ENCODE measurements at places on chromosomes 1 and 21.

DNA sequence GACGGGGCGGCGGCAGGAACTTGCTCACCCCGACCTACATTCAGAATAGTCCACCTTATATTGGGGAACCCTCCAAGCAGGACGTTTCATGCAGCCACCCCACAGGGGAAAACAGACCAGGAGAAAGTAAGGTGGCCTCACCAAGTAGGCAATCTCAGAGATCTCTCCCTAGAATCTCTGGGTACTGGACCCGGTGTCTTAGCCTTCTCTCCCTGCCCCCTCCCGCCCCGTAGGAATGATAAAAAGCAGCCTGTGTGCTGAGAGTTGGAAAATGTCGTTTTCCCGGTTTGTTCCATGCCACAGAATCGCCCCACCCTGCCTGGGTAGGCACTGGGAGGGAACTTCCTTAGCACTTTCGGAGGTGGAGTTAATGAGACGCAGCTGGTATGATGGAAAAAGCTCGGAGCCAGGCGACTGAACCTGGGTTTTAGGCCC lies 789 bp upstream of the PTPN14 start:
- no peak for DNase-seq

DNA sequence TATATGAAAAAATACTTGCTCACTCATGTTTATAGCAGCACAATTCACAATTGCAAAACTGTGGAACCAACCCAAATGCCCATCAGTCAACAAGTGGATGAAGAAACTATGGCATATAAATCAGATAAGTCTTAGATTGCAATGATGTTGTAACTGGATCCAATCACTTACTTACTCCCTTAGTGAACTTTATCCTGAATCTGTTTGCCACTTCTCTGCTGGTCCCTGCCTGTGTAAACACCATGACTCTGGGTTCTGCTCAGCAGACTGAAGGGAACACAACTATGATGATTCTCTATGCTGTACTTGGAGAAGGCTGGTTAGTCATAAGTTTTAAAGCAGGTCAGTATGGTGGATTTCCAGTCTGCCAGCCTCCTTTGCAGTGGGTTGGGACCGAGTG lies 391.2 kb downstream of the RWDD3 start:
- no peak for DNase-seq

- no peak for DNase-seq
These were observed 108.0 kb downstream of the HMGB4 start for GRCh38 chr1:33971913-33972312.

GRCh38 chr21:28516021-28516420 lies 476.7 kb downstream of the LTN1 start:
- DNase-seq, result no peak

DNA sequence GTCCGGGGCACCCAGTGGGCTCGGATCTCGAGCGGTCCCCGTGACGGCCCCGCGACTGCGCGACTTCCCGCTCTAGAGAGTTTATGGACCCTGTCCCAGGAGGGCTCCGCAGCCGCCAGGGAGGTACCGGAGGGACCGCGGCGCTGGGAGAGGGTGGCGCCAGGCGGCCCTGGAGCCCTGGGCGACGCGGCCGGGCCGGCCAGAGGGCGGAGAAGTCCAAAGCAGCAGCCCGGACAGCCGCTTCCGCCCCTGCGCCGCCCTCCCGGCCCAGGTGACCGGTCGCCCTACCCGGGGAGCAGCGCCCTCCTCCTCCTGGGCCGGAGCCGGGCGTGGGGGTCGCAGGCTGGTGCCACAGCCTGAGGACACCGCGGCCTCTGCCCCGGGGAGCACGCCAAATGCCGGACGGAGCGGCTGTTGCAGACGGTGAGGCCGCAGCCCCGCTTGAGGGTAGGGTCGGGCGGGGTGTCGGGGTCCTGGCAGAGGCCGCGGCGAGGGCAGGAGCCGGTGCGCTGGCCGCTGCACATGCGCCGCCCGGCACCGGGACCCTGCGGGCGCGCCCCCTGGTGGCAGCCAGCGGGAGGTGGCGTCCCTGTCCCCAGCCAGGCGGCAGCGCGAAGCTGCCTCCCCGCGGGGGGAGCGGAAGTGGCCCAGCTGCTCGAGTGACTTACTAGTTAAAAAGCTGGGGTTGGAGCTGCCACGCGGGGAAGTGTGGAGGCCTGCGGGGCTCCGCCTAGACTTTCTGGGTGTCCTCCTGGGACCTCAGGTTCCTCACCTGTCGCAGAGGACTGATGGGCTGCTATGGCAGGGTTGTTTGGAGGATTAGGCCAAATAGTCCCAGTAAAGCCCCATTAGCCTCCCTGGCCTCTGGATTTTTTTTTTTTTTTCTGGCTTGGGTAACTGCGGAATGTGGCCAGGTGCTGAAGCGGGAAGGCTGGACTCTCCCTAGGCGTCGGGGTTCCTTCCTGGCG lies 20.9 kb upstream of the ZNF678 start:
- peak; percentile 89 for DNase-seq

GRCh38 chr1:53368314-53369033 lies 40.6 kb upstream of the LRP8 start:
- DNase-seq, result no peak

- no peak for DNase-seq
These were observed 198.3 kb downstream of the OLFM3 start for GRCh38 chr1:101798417-101798816.

DNA sequence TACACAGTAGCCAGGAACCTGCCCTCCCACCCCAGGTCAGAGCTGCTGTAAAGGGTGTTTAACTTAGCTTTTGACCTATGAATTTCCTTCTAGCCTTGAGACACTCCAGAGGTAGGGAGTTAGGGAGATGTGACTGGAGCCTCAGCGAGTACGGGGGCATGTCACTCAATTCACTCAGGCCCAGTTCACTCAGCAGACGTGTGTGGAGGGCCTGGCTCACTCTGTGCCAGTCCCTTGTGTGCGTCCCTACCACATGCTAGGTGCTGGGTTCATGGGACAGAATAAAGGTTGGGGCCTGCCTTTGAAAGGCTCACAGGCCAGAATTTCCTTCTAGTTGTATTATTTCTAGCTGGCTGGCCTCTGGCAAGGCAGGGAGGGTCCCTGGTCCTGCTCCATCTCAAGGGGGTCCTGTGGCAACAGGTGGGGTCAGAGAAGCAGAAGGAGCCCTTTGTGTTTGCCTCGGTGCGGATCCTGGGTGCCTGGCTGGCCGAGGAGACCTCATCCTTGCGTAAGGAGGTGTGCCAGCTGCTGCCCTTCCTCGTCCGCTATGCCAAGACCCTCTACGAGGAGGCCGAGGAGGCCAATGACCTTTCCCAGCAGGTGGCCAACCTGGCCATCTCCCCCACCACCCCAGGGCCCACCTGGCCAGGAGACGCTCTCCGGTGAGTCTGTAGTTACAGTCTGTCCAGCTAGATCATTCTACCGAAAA lies 4.5 kb downstream of the NCDN start:
- DNase-seq, result no peak

- no peak for DNase-seq
These were observed 65.3 kb upstream of the PAX7 start for GRCh38 chr1:18565321-18565720.

DNA sequence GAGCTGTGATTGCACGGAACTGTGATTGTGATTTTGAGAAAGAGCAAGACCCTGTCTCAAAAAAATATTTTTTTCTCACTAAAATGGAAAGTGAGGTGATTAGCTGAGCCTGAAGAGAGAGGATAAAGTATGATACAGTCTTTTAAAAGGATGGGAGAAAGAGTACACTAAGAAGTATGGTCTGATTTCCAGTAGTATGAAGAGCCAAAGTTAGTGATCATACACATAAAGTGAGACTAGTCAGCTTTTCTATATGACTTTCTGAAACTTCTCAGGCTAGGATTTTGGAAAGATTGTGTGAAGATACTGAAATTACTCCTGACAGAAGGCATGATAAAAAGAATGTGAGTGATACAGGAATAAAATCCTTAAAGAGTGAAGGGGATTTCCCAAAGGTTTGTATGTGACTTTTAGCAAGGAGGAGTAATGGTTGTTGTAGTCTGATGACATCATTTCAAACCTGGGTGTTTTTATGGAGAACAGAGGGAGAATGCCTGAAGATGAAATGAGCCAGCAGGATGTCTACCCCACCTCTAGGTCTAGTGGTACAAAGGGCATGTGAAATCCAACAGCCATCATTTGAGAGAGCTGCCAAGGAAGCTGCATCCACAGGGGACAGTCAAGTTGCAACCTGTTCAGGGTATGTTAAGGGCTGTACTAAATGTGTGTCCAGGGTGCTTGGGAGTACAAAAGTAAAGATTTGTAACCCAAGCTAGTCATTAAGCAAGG lies 157.7 kb downstream of the PIK3R3 start:
- no peak for DNase-seq

- no peak for DNase-seq
These were observed 343.6 kb downstream of the NPHP4 start for GRCh38 chr1:5648410-5649165.

DNA sequence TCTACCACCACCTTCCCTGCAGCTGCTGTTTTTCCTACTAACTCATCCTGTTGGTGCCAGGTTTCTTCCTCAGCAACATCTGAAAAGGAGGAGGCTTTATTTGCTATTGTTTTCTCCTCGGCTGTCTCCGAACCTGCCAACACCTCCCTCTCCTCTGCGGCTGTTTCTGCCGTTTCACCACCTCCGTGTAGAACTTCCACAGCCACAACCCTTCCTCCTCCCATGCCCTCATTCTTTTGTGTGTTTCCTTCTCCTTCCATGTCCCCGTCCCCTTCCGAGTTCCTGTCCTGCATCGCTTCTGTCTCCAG lies 59.0 kb upstream of the LRRC53 start:
- DNase-seq, result no peak

GRCh38 chr1:227357927-227358302 lies 39.6 kb upstream of the CDC42BPA start:
- DNase-seq, result no peak

DNA sequence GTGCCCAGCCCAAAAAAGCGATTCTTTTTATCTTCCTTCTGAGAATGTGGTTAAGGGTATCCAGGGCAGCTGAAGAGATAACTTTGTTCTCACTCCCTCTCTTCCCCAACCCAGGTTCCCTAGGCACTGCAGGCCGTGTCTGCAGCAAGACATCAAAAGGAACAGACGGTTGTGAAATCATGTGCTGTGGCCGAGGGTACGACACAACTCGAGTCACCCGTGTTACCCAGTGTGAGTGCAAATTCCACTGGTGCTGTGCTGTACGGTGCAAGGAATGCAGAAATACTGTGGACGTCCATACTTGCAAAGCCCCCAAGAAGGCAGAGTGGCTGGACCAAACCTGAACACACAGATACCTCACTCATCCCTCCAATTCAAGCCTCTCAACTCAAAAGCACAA lies 11.4 kb downstream of the WNT2B start:
- DNase-seq, result peak; percentile 25

DNA sequence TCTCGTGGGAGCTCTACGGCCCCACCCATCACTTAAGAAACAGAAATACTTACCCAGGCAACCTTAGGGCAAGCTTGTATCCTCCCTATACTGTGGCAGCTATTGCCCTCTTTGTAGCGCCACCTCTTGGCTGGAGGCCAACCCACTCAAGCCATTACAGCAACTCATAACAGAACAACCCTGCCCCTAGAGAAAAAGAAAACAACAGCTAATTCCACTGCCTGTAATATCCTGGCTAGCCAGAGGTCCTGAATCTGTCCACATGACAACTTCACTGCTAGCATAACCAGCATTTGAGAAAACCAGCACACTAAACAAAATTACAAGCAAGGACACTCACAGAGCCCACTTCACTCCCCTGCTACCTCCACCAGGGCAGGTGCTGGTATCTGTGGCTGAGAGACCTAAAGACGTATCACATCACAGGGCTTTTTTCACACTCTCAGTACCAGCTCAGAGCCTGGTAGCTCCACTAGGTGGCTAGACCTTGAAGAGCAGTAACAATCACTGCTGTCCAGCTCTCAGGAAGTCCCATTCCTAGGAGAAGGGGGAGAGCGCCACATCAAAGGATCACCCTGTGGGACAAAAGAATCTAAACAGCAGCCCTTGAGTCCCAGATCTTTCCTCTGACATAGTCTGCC lies 14.5 kb upstream of the MX1 start:
- DNase-seq, result peak; percentile 62

GRCh38 chr21:19130379-19131028 lies 726.9 kb upstream of the TMPRSS15 start:
- DNase-seq, result peak; percentile 44

DNA sequence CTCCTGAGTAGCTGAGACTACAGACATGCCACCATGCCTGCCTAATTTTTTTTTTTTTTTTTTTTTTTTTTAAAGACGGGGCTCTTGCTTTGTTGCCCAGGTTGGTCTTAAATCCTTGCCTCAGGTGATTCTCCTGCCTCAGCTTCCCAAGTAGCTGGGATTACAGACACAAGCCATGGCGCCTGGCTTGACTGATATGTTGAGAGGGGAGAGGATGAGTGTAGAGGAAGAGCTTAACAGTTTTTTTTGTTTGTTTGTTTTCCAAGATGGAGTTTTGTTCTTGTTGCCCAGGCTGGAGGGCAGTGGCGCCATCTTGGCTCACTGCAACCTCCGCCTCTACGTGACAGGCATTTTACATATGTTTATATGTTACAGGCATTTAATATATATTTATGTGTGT lies 2.5 kb downstream of the SRP9 start:
- no peak for DNase-seq

GRCh38 chr1:64186138-64186897 lies 17.1 kb upstream of the UBE2U start:
- DNase-seq, result no peak

GRCh38 chr1:234402939-234403338 lies 29.7 kb downstream of the COA6 start:
- no peak for DNase-seq

GRCh38 chr1:24463776-24464735 lies 38.6 kb upstream of the RCAN3 start:
- DNase-seq, result no peak

DNA sequence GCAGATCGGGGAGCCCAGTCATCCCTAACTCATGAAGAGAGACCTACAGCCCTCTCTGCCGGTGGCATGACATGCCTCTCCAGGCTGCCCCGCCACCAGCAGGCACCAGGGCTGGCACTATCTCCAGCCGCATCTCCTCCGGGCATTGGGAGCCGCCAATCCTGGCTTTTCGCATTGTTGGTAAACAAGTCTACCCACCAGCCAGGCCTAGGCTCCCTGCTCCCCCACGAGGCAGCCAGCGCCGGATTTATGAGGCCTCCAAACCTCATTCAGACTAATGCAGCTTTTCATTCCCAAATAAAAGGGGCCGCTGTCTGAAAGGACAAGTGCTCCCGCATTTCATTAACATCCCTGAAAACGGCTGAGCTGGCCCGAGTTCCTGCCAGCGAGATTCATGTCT lies 3.4 kb upstream of the GRIK3 start:
- DNase-seq, result no peak
